Hepatic stellate cell (primary cell): ENCODE measurements at places on chromosomes 7 and 10.
A peak's percentile ranks its signal among the peaks of the same experiment; 100 is the strongest.

- no peak for DNase-seq
These were observed 21.3 kb upstream of the CHST15 start for GRCh38 chr10:124114696-124115095.

DNA sequence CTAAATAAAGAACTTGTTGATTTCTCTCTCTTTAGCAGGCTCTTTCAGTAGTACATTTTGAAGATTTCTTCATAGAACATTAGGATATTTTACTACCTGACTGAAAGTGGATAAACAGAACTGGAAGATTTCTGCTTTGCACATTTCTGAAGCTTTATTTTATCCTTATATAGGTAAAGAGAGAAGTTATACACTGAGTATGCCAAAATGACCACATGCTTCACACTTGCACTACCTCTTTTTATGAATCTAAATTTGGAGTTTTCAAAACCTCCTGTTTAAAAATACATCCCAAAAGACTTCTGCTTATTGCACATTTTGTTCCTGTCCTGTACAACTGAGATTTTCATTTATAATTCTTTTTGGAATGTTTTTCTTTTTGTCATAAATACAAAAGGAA lies 197.4 kb upstream of the PRPS1L1 start:
- no peak for DNase-seq

DNA sequence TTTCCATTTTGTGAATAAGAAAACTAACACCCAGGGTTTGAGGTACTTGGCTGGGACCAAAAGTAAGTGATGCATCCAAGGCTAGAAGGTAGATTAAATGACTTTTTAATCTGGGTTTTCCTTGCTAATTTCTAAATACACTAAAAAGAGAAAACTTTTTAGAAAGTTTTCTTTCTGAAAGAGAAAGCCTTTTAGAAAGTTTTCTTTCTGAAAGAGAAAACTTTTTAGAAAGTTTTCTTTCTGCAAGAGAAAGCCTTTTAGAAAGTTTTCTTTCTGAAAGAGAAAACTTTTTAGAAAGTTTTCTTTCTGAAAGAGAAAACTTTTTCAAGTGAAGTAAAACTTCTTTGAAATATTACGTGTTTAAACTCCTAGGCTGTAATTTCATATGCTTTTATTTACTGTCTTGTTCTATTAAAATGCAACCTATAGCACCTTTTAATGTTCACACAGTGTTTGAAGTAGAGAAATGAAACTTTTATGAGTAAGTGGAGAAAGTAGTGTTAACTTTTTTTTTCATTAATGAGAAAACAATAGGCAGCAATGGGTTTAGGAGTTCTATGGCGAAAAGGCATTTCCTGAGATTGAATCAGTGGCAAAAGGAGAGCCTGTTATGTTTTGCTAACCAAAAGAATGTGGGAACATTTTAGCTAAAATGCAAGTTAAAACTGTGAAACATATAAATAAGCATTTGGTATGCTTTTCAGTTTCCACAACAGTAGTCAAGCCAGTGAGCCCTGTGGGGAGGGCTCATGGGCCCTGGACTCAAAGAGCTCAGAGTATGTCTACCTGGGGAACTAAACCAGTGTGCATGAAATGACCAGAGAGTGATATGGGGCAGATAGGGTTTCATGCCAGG lies 103.7 kb downstream of the RBM20 start:
- no peak for DNase-seq

- no peak for DNase-seq
These were observed 15.7 kb downstream of the TMEM72 start for GRCh38 chr10:44926751-44927351.

DNA sequence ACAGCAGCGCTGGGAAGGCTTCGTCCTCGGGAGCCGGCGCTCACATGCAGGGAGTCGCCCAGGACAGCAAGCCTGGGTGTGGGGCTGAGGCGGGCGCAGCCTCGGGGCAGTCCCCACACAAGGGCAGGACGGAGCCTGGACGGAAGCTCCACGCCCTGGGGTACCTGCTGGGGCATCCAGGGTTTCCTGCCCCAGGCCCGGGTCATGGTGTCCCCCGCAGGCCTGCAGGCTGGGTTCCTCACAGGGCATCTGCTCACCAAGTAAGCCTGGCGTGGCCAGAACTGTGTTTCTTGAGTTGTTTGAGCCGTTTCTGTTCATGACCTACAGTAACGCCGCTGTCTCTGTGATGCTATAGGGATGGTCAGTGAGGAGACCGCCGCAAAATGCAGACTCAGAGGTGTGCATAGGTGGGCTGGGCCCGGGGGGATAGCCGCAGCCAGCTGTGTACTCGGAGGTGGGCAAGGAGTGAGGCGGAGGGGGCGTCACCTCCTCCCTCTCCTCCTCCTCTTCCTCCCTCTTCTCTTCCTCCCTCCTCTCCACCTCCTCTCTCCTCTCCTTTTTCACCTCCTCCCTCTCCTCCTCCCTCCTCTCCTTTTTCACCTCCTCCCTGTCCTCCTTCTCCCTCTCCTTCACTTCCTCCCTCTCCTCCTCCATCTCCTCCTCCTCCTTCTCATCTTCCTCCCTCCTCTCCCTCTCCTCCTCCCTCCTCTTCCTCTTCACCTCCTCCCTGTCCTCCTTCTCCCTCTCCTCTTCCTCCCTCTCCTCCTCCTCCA lies 438.9 kb downstream of the DNAJB6 start:
- DNase-seq = no peak

DNA sequence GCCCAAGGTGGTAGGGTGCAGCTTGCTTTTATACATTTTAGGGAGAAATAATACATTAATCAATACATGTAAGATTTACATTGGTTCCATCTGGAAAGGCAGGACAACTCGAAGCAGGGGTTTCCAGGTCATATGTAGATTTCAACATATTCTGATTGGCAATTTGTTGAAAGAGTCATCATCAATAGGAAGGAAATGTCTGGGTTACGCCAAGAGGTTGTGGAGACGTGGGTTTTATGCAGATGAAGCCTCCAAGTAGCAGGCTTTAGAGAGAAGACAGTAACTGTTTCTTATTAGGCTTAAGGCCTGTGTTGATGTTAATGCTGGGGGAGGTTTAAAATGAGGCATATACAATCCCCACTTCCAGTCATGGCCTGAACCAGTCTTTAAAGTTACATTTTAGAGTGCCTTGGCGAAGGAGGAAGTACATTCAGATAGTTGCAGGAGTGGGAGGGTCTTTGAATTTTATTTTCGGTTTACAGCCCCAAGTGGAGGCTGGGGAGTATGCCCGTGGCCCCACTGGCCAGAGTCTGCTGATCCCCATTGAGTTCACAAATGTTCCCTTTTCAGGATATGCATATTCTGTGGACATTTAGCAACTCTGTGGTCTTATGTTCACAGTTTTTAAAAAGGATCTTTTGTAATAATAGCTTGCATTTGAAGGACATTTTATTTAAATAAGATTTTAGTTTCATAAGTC lies 166.0 kb upstream of the GDF10 start:
- no peak for DNase-seq

DNA sequence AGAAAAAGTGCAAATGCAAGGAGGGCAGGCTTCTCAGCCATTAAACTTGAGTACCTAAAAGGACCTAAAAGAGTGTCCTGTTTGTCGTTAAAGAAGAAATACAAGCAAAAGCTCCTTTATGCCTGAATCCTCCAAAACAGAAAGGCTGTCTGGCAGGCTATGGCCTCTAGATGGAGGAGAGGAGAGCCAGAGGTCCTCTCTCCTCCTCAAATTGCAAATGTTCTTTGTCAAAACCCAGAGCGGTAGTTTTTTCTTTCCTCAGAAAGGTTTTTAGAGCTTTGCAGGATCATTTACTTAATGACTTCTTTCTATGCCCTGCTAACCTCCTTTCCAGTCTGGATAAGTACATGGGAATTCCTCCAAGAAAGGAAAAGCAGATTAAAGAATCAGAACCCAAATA lies 1.9 kb upstream of the SORCS1 start:
- DNase-seq = no peak

- no peak for DNase-seq
These were observed 55.8 kb downstream of the PTN start for GRCh38 chr7:137287651-137288258.

DNA sequence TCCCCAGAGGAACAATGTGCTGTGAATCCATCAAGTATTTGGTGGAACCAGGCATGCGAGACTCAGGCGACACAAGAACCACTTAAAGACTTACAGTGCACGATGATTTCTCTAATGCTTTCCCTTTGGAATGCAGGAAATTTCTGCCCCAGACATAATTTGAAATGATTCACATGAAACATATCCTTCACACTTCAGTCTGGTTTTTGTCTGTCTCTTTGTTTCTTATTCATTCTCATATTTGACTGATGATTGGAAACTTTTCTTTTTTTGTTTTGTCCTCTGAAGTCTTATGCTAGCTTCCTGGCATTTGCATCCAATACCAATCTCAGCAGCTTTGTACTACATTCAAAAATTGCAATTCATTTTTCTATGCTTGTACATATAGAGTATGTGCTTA lies 502.8 kb downstream of the PHTF2 start:
- peak; percentile 33 for DNase-seq
